Stimulated activated CD4-positive, alpha-beta T cell treated with anti-CD3 and anti-CD28 coated beads, TNF-alpha, amount 100 ng/mL, for 1 hour (primary cell): ENCODE measurements at places on chromosomes 5 and 9.

DNA sequence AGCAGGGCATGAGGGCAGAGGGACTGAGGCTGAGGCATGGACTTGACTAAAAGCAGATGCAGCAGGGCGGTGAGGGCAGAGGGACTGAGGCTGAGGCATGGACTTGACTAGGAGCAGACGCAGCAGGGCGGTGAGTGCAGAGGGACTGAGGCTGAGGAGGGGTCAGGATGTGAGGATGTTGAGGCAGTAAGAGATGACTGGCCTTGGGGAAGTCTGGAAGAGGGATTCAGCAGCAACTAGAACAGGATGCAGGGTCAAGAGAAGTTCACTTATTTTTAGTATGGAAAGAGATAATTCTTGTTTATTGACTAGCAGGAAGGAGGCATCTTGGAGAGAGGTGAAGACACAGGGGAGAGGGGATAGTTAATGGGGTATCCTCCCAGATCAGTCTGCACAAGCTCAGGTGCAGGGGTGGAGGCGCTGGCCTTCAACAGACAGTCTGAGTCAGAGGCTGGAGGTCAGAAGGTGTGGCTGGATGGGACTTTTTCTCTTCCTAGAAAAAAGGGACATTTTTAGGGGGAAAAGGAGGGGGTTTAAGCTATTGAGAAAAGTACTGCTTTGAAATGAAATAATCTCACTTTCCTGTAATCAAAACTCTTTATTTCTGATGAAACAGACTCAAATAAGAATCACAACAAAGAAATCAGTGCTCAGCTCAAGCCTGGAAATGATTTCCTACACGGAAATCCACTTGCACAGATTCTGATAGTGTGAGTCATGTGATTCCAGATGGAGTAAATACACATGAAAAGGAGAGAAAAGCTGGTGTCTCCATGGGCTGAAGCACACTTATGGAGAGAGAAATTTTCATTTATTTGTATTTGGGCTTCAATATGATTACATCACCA is 130.9 kb downstream of the PALM2AKAP2 start:
- no peak for DNase-seq

DNA sequence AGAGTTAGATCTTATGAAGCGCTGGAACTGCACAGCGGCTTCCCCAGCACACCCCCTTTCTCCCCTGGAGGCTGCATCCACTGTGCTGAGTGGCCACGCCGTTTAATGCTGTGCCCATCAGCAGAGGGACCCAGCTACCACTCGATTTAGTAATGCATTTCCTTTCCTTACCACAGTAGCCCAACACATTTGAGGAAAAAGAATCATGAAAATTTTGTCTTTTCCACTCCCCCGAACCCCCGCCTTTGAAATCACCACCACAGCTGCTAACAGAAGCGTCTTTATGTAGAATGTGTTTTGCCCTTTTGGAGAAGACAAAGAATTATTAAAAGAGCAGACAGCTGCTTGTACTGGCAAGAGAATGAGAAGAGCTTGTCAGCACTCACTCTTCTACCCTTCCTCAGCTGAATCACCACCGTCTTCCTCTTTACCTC is 73.2 kb downstream of the ACER2 start:
- DNase-seq = no peak

GRCh38 chr5:169416583-169417196 is 115.8 kb upstream of the SLIT3 start:
- DNase-seq = no peak

DNA sequence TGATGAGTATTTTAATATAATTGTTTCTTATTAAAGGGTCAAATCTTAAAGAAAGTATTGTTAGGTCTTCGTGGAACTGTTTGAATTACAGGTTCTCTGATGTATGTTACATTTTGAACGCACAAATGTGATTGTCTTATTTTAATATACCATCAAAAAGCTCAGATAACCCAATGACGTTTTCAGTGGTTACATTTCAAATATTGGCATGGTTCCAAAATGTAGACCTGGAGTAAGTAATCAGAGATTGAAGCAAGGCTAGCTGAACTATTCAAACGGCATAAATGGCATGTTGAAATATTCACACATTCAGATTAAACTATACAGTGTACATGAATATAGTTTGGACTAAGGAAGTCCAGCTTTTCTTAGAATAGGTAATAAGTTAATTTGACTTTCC is 281.7 kb upstream of the EFNA5 start:
- no peak for DNase-seq

DNA sequence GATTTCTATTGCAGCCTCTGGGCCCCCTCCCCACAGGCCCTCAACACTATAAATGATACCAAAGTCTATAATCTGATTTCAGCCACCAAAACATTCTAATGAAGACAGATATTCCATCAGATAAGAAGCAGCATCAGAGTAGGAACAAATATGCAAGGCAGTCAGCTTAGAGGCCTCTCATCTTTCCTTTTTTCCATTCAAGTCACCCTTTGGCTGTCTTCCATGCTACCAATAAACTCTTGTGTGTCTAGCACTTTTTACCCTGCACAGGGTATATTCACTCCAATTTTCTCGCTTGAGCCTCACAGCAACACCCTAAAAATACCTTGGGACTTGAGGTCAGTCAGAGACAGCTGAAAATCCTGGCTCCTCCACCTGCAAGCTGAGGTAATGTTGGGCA is 193.7 kb downstream of the BRINP1 start:
- DNase-seq = no peak

DNA sequence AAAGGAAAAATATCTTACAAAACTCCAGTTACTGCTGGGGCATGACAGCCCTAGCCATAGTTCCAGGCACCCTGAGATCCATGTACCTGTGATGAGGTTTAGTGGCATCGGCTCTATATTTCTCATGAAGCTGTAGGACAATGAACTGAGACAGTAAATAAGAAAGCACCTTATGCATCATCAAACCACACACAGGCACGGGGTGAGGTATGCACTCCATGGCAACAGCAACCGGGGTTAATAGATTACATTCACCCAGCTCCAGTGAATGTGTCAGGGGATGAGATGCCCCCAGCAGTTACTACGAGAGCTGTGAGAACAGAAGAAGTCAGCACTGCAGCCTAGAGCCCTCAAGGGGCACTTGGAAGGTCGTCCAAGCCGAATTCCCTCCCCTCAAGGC is 162.0 kb upstream of the S1PR3 start:
- no peak for DNase-seq

DNA sequence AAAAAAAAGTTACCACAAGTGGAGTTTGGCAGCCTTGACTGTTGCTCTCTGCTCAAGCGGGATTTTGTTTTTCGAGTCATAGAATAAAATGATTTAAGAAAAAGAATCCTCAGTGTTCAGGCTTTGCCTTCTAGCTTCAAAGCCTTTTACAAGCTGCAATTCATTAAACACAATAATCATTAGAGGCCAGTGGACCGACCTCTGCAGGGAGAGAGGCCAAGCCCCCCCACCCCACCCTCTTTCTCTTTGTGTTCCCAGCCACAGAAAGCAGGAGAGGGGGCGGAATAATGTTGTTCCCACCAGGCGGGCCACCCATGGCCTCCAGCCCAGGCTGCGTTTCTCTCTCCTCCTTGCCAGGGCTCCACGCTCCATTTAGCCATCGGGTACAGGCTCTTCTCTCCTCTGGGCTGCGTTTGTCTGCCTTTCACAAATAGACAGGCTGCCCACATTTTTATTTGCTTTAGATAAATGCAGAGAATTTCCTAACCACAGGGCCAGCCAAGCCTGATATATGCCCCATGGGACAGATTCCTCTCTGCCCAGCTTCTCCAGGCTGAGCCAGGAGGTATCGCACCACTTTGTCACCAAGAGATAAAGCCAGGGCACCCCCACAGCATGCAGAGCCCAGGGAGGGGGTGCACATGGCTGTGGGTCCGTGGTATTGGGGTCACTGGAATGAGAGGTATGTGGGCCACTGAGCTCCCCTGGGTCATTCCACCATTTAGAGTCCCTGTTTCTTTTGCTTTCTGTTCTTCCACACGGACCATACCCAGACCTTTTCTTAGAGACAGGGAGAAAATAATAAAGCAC is 318.8 kb downstream of the PIK3R1 start:
- DNase-seq = no peak

DNA sequence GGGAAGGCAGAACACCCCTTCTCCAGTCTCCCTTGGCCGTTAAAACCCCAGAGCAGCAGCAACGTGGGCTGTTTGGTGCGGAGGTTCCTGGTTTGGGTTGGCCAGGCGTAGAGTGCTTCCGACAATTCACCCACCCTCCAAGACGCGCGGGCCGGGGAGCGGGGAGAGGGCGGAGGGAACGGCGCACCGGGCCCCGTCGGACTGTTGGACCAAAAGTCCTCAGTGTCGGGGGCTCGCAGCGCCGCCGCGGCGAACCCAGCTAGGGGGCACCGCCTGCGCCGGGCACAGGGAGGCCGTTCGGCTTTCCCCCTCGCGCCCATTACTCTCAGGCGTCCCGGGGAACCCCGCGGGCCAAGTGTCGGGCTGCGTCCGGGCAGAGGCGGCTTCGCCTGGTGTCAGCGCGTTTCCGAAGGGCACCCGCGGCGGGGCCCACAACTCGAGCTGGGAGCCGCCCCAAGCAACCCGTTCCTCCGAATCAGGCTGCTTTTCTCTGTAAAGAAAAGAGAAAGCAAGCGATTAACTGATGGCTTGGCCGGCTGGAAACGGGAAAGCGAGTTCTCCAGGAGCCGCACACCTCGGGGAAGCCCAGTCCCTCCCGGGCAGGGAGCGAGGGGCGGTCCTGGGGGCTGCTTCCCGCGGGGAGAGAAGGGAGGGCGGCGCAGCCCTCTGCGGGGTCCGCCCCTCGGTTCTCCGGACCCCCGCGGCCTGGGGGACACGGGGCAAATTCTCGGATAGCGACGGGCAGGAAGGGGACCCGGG is 145.5 kb downstream of the ERCC6L2 start:
- DNase-seq = no peak

DNA sequence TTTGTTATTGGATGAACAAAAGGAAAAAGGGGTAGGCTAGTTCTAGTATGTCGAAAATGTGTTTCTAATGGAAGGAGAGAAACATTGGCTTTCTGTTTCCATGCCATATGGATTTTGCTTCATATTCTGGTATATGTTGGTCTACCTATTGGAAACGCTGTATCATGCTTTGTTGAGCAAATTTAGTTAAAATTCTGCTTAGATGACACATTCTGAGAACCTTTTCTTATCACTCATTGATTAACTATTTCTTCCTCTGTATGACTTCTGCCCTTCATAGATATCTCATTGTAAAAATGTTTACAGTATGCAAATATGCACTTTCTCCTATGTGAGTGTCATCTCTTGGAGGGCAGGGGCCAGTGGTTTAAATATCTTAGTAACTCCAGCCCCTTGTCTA is 68.8 kb upstream of the GPR151 start:
- DNase-seq = no peak

DNA sequence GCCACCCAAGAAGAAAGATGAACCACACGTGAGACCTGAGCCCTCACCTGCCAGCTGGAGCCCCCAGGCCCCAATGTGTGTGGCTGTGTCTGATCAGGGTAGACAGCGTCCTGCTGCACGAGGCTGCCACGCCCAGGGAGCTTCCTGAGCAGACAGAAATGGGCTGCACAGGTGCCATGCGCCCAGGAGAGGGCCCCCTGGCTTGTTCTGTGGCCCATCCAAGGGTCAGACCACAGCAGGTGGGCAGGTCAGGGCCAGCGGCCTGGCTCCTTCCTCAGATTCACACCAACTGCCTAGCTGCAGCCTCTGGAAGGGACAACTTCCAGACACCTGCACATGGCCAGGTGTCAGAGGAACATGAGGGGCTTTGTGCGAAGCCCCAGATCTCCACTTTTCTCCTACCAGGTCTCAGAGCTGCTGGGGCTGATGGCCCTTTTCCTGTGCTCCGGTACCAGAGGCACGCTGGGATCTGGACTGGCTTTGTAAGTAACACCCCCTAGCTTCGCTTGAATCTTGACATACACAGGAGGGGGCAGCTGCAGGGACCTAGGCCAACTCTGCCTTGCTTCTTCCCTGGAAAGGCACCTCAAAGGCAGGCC is 10.8 kb downstream of the SARDH start:
- no peak for DNase-seq

DNA sequence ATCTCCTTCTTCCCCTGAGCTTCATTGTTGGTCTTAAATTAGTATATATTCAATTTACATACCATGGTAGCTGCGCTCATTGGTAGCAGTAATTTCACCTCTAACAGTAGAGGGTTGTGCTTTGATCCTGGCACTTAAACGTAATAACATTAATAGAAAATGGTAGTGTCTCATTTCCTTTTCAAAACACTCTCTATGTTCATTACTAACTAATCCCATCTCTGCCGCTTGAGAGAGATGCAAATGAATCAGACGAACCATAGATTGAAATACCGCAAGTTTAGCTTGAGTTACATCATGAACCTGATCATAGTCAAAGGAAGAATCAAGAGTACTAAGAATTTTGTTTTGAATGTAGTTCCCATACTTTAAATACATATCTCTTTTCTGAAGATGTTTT is 2.2 kb downstream of the THBS4 start:
- DNase-seq = no peak

- no peak for DNase-seq
Measured at GRCh38 chr5:82068723-82069122, 96.9 kb downstream of the ATG10 start.

DNA sequence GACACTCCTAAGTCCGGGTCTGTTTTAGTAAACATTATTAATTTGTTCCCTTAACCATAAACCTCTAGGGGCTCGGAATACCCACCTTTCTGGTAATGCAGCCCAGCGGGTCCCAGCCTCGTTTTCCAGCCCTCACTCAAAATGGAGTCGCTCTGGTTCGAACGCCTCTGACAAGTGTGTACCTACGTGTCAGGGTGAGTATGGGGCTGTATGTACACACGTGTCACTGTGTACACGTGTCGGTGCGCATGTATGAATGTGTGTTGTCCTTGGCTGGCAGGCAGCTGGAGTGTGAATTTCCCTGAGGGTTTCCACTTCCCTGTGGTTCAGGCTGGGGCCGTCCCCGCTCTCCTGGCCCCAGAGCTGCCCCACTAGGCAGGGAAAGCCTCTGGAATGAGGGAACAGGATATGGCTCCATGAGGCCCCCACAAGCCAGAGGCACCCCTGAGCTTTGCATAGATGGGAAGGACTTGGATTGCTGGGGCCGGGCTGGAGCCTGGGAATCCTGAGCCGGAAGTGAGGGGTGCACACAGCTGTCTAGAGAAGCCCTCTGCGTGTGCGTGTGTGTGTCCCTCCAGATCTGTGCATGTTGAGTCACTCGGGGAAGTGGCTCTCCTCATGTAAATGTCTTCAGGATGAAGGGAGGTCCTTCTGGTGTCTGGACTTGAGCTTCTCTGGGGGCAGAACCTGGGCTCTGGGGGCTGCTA is 160.8 kb upstream of the IER5L start:
- DNase-seq = no peak

GRCh38 chr5:53039855-53040254 is 50.7 kb downstream of the ITGA2 start:
- DNase-seq = no peak
